ENCODE measurements at places on chromosomes 7 and 10.

DNA sequence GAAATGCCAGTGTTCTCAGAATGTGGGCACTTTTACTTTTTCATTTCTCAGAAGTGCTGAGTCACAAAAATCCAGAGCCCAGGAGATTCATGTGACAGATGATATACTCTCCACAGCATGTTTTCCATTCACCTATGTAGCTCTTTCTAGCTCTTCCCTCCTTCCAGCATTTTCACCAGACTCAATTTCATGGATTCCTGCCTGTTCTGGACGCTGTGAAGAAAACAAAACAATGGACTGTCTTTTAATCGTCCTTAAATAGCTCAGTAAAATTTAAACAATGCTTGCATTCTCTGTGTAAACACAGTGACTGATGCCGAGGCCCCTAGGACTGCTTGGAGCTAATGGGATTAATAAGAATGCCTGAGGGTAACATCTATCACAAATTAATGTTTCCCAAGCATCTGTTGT is 25.5 kb downstream of the ZNF713 start:
- no peaks in the 10 kb centered on the region for H3K4me1 ChIP-seq
- H3K27ac ChIP-seq: no peak overlapping the region
- no peak for DNase-seq
- no peaks in the 10 kb centered on the region for H3K27me3 ChIP-seq
- H3K4me3 ChIP-seq: no peak overlapping the region

DNA sequence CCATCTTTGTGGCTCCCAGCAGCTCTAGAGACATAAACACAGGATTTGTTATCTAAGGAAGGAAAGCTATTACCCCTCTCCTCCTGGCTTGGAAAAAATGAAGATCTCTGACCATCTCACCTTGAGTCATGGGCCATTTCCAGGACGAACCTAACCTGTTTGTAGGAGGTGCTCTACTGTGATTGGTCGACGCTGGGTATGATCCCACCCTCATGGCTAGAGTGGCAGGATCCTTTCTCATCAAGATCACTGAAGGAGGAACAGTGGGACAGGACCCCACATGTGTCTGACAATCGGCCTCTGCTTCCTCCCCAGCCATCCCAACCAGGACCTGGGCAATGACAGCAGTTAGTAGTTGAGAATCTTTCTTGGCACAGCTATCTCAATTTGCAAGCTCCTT is 144.1 kb downstream of the EMX2 start:
- no peak overlapping the region for H3K4me3 ChIP-seq
- H3K4me1 ChIP-seq: peaks cover 12% of the 10 kb centered on the region
- no peak overlapping the region for H3K27ac ChIP-seq

DNA sequence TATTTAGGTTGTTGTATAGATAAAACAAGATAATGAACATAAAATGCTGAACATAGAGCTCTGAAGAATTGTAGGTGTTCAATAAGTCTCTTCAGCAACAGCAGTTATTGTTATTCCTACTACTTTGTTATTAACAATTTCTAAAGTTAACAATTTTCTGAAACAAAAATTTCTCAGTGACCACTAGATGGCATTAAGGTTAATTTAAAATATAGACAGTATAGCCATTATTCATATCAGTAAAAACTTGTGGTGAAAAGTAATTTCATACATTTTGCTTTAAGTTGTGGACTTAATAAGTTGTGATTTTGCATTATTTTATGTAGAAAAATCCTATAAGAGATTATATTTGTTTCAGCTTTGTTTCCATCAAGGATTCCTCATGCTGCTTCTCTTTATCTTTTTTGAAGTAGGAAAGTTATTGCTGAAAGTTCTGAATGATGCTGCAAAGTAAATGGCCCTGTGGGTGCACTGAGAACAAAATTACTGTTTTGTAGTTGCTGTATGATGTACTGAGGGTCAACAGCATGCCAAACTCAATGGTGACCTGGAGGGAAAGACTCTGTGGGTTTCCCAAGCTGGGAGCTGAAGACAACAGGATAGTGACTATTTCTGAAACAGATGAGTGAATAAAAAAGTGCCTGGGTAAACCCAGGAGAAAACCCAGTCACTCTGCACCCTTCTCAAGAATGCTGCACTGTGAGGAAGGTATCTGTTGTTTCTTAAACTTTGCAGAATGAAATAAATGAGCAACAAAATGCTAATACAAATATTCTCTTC is 253.6 kb downstream of the KIF20B start:
- H3K27ac ChIP-seq: no peak overlapping the region
- H3K36me3 ChIP-seq: no peaks in the 10 kb centered on the region
- H3K4me3 ChIP-seq: no peak overlapping the region
- no peaks in the 10 kb centered on the region for H3K27me3 ChIP-seq
- H3K4me1 ChIP-seq: no peaks in the 10 kb centered on the region

DNA sequence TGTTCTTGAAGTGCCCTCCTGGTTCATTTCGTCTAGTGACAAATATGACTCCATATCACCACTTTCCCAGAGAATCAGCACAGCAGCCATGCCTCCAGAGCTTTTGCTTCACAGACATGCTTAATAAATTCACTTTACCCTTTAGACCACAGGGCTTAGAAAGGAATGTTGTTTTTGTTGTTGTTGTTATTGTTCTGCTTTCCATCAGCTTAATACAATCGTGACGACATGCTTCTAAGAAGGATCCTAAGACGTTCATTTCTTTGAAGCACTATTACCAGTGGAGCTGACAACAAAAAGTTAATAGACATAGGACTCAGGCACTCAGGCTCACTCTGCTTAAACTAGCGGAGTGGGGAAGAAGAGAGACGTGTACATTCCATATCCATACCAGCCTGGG is 418.6 kb downstream of the KCNMA1 start:
- H3K4me3 ChIP-seq: no peak overlapping the region
- H3K36me3 ChIP-seq: no peaks in the 10 kb centered on the region
- no peak overlapping the region for H3K27ac ChIP-seq
- H3K4me1 ChIP-seq: no peaks in the 10 kb centered on the region
- no peaks in the 10 kb centered on the region for H3K27me3 ChIP-seq

GRCh38 chr10:86314616-86315548 is 51.7 kb downstream of the GRID1 start:
- H3K36me3 ChIP-seq: no peaks in the 10 kb centered on the region
- no peak overlapping the region for H3K27ac ChIP-seq
- H3K27me3 ChIP-seq: no peaks in the 10 kb centered on the region

GRCh38 chr7:4791738-4792536 is 16.5 kb downstream of the AP5Z1 start:
- DNase-seq: peak; percentile 93
- peak overlapping the region; percentile 53 for H3K4me3 ChIP-seq
- H3K27me3 ChIP-seq: no peaks in the 10 kb centered on the region
- no peaks in the 10 kb centered on the region for H3K4me1 ChIP-seq
- H3K27ac ChIP-seq: no peak overlapping the region

Measured in neural progenitor cell (in vitro differentiated cells).